ENCODE measurements at places on chromosomes 5 and 9. TPM values are rescaled to one million over a fixed set of nuclear protein-coding genes. Genes with fewer than 3 reads are reported as not detected.

The UNC13B gene
- 46.1 TPM for total RNA-seq

DNA sequence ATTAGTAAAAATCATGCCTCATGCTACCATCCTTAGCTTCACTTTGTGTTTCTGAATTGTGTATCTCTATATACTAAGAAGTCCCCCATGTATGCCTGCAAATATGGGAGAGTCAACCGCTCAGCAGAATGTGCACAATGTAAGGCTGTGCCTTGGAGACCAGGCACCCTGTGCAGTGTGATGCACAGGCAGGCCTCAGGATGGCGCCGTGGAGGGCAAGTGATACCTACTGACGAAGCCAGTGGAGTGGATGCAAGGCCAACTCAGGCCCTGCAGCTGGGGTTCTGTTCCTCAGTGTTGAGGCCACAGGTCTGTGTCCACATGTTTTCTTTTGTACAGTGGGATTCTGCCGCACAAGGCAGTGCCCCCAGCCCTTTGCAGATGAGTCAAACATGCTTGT lies 28.4 kb downstream of the SYK start:
- no peak for DNase-seq

The TPM2 gene
- 146 TPM for total RNA-seq

The SLC6A18 gene
- not detected for total RNA-seq

DNA sequence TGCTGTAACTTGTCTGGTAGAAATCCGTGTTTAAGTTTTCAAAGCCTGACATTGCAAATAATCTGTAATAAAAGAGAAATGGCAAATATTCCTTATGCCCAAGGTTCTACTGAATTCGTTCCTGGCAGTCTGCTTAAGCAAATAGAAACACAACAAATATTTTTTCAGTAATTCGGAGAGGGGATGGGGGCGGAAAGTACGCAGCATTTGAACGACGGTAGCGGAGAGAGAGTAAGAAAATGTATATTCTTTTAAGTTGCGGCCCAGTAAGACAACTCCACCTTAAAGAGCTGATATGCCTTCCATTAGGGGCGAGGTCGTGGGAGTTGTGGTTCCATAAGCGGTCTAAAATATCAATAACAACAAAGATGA lies 569 bp downstream of the YIPF5 start:
- no peak for DNase-seq

The NKD2 gene
- total RNA-seq: 12.8 TPM

The C7 gene
- total RNA-seq: 1.4 TPM

The TNC gene
- total RNA-seq: 3.3 TPM

DNA sequence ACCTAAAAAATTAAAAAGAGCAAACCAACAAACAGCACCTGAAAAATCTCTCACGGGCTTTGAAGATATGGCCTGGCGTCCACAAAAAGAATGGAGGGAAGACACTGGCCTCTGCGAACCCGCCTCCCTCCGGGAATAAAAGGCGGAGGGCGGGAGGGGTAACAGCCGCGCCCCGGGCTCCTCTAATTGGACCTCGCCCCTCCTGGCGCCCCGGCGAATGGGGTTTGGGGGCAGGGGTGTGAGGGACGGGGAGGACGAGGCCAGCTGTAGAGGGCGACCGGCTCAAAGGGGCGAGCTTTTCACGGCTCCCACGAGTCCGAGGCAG lies 753 bp downstream of the FANCC start:
- DNase-seq: peak; percentile 90

The ADAMTS12 gene
- total RNA-seq: 11.5 TPM
